ENCODE measurements at places on chromosomes 16 and 17.

DNA sequence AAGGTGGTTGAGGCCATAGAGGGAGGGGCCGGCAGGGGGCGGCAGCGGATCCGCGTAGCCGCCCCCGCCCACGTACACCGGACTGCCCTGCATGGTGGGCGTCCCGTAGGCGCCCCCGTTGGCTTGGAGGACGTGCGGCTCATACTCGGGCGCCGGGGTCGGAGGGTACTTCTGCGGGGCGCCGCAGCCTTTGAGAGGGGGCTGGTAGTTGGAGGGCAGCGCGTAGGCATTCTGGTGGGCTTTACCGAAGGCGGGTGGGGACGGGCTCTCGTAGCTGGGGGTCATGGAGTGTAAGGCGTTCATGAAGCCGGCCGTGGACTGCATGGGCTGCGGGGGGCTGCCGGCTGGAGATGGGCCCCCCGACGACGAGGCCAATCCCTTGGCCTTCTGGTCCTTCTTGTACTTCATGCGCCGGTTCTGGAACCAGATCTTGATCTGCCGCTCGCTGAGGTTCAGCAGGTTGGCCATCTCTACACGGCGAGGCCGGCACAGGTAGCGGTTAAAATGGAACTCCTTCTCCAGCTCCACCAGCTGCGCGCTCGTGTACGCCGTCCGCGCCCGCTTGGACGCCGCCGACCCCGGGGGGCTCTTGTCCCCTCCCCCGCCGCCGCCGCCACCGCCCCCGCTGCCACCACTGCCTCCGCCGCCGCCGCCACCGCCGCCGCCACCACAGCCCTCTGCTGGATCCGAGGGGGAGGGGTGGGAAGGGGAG lies 5.7 kb upstream of the HOXB2 start:
- DNase-seq = no peak

GRCh38 chr16:16143038-16143763 lies 80.1 kb downstream of the ABCC6 start:
- no peak for DNase-seq

GRCh38 chr16:22035153-22035552 lies 27.2 kb downstream of the MOSMO start:
- no peak for DNase-seq

DNA sequence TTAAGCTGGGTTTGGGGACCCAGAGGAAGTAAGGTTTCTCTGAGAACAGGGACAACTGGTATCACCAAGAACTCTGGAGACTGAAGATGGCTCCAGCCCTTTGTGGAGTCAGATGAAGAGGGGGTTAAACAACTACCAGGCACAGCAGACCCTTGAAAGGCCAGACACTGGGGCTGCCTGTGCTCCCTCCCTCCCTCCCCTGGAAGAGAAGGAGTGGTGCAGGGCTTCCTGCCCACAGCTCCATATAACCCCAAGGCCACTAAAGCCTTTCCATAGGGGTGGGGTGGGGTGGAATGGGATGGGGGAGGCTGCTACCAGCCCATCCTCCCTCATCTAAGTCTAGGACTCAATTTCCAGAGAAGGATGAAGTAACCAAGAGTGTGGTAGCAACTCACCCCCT lies 66.7 kb downstream of the CCDC182 start:
- DNase-seq = no peak

GRCh38 chr17:60455378-60455777 lies 33.1 kb downstream of the CHCT1 start:
- no peak for DNase-seq

GRCh38 chr16:53598511-53599275 lies 95.7 kb upstream of the AKTIP start:
- no peak for DNase-seq

- DNase-seq = no peak
Measured at GRCh38 chr16:4351880-4352279, 759 bp upstream of the PAM16 start.

DNA sequence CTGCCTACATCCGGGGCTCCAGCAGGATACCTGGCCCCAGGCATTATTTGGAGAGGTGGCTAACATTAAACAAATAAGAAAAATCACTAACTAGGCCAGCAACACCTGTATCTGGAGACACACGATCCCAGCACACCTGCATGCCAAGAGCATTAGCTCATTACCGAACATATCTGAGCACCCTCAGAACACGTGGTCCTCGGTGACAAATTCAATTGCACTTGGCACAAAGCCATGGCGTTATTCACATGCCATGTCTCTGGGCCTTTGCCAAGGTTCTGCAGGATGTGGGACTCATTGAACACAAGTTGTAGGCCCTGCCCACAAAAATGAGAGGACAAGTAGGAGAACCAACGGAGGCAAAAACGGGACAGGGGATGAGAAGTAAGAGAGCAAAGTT lies 552.3 kb downstream of the TOX3 start:
- peak; percentile 59 for DNase-seq

GRCh38 chr17:17887752-17888304 lies 51.0 kb upstream of the SREBF1 start:
- DNase-seq = no peak

GRCh38 chr16:14608111-14608566 lies 21.9 kb downstream of the PARN start:
- DNase-seq = no peak

- no peak for DNase-seq
Measured at GRCh38 chr16:19595043-19595767, 39.7 kb downstream of the VPS35L start.

GRCh38 chr17:19787733-19788357 lies 39.7 kb upstream of the ALDH3A1 start:
- DNase-seq = no peak

DNA sequence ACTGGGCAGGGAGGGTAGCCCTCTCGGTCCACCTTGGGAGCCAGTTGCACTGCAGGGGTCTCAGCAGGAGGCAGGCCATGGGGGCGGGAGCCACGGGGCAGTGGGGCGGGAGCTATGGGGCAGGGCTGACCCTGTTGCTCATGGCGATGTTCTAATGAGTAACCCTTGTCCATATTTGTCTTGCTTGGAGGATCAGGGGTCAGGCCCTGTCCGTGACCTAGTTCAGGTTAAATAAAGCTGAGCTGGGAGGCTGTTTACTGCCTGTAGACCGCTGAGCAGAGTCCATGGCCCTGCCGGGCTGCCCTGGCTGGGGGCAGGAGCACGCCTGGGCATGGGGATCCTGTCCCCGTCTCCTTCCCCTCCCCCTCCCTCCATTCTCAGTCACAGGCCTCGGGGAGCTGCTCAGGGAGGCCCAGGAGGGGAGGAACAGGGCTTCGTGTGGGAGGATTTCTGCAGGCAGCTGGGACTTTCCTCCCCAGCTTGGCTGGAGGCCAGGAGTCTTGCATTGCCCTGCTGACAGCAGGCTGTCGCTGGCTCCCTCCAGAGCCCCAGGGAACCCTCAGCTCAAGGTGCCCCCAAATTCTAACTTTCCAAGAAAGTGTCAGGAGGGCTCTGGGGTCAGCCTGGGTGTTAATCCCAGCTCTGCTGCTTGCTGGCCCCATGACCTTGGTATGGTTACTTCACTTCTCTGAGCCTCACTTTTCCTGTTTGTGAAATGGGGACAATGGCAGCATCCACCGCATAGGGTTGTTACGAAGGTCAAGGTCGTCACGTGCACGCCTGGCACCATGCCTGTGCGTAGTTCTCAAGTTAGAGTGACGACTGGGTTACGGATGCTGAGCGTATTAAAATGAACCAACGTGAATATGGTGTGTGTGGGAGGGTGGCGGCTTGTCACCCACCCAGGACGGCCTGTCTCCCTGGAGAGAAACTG lies 6.1 kb upstream of the SERPINF2 start:
- DNase-seq = peak; percentile 97
